Glutamatergic neuron (in vitro differentiated cells): ENCODE measurements at places on chromosomes 2 and 18.

GRCh38 chr2:240277807-240278522 is 137.5 kb upstream of the OTOS start:
- DNase-seq: no peak

- DNase-seq: no peak
Observed at GRCh38 chr2:8455236-8456150, 226.4 kb upstream of the ID2 start.

GRCh38 chr18:12637393-12637792 is 20.5 kb downstream of the SPIRE1 start:
- DNase-seq: no peak

GRCh38 chr2:73836141-73836943 is 7.6 kb downstream of the STAMBP start:
- DNase-seq: peak; percentile 59

DNA sequence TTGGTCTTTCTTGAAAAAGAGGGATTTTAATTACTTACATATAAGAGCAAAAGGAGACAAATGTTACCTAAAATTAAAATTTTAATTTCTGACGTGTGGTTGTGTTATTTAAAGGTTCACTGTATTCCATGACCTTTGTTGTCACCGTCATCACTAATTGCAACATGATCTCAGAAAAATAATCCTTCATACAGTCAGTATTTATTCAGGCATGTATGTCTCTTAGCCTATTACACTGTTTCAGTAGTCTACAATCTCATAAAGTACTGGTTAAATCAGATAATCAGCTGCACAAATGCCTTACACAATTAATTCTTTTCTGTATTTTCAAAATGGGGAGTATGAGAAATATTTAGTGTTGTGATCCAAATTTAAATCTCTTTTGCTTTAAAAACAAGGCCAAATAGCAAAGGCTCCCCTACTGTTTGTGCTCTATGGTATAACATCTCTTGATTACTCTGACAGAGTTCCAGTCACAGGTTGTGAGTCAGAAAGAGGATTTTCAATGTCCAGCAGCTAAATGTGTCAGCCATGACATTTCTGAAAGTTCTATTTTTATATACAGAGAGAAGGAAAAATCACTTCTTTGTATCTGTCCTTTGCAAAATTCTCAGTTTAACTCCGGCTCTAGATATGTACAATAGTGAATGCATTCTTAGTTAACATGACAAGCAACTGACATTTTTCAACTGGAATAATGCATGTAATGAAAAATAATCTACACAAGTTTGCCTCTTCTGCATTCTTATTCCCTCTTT is 184.0 kb downstream of the FIGN start:
- DNase-seq: no peak

DNA sequence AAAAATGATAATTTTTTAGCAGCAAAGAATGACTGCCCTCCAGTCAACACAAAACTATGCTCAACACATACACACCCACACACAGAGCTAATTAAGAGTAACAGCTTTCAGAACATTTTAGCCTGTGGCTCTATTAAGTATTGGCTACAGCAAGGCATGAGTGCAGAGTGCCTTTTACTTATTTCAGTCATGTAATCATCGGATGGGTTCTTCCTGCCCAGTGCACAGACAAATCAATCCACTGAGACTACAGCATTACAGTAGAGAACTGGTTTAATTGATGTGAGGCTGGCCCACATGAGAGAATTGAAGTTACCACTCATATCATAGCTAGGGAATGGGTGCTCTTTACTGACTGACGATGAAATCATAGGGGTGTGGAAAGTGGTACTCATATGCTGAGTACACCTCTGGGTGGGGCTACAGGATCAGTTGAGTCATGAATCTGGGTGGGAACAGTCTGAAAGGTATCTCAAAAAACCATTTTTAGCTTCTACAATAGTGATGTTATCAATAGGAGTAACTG is 241.0 kb downstream of the FSIP2 start:
- no peak for DNase-seq
